Smooth muscle cell of the coronary artery (primary cell): ENCODE measurements at places on chromosomes 7 and 10. TPM values are rescaled to one million over a fixed set of nuclear protein-coding genes. Genes with fewer than 3 reads are reported as not detected.

The PSMC2 gene
- 191 and 215 TPM in 2 replicates for total RNA-seq

The MYH16 gene
- total RNA-seq = 0.08 TPM in 1 of 2 replicates, not detected in the other

The TMEM236 gene
- under 0.01 TPM in 1 of 2 replicates, not detected in the other for total RNA-seq

The BTBD16 gene
- total RNA-seq = under 0.01 TPM in 1 of 2 replicates, not detected in the other

The SSC4D gene
- total RNA-seq = 0.68 TPM in 1 of 2 replicates, not detected in the other

The SORBS1 gene
- total RNA-seq = 0.23 and 0.38 TPM in 2 replicates

The CTAGE4 gene
- total RNA-seq = 0.23 and 0.35 TPM in 2 replicates

The NRG3 gene
- 0.15 TPM in 1 of 2 replicates, not detected in the other for total RNA-seq

The CPN1 gene
- not detected in 2 replicates for total RNA-seq

The PODXL gene
- 2.6 and 15.6 TPM in 2 replicates for total RNA-seq

The VWA2 gene
- total RNA-seq = 0.08 and 0.23 TPM in 2 replicates

The KCNMA1 gene
- total RNA-seq = 9.8 and 44.0 TPM in 2 replicates

The CTAGE6 gene
- 0.12 and 0.23 TPM in 2 replicates for total RNA-seq

The OR6V1 gene
- not detected in 2 replicates for total RNA-seq

The SLC16A12 gene
- 0.12 and 0.75 TPM in 2 replicates for total RNA-seq

The PTPN20 gene
- 0.47 and 2.8 TPM in 2 replicates for total RNA-seq

The ERVW-1 gene
- not detected in 2 replicates for total RNA-seq

The AGR2 gene
- not detected in 2 replicates for total RNA-seq

The SPDYE2 gene
- total RNA-seq = 0.12 TPM in 1 of 2 replicates, not detected in the other

The MMP21 gene
- 0.30 TPM in 1 of 2 replicates, not detected in the other for total RNA-seq

The GHRHR gene
- not detected in 2 replicates for total RNA-seq

The GBF1 gene
- 14.7 and 24.4 TPM in 2 replicates for total RNA-seq

The FOXK1 gene
- 9.7 and 19.2 TPM in 2 replicates for total RNA-seq
